ENCODE measurements at places on chromosomes 7 and 10.
A peak's percentile ranks its signal among the peaks of the same experiment; 100 is the strongest.

GRCh38 chr7:2386964-2387669, 16.3 kb upstream of the CHST12 start:
- DNase-seq = no peak

DNA sequence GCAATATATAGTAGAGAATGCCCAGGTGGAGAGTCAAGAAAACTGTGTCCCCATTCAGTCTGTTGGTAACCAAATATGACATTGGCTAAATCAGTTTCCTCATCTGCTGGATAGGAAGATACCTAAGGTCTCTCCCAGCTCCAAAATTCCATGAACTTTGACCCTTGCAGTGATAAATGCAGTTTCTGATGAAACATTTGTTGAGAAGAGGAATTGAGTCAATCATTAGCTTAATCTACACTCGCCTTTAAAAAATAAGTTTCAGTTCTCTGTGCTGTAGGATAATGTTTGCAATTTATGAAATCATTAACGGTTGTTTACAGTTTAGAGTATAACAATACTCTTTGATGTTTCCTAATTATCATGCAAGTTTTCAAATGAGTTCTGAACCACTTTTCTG, 38.0 kb upstream of the SLC25A13 start:
- no peak for DNase-seq

DNA sequence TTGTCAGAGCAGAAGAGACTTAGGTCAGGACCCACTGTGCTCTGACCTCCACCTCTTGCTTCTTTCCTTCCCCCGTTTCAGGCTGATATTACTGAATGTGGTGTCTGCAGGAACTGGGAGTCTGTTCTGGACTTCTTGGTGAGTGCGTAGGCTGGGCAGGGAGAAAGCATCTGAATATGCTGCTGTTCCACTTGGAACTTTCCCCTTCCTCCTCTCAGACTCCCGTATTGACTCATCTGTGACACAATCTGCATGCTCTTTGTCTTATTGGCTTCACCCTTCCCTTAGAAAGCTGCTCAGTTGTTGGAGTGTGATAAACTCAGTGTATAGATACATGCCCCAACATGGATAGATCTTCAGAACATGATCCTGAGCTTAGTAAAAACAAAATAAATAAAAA, 137.6 kb upstream of the HABP2 start:
- DNase-seq = peak; percentile 5

DNA sequence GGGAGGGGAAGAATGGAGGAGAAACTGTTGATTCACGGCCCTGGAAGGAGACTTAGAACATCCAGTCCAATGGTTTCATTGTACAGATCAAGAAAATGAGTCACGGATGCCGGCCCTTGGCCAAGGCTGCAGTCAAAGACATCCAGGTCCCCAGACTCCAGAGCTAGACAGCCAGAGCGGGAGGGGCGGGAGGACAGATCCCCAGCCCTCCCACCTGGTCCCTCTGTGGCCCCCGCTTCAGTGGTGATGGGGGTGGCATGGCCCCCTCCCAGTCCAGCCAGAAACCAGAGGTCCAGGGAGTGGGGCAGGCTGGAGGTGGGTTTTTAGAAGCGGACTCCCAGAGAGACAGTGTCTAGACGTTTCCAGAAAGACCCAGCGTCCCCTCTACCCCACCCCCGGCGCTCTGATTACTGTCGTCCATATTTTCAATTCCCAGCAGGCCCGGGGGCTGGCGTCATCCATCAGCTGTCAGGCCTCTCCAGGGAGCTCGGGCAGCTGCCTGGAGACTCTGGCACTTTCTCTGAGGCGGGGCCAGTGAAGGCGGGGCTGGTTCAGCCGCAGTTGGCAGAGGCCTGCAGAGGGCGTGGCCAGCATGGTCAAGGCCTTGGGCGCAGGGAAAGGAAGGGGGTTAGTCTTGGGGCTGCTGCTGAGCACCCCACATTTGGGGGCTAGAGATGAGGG, 8.0 kb upstream of the HSPB1 start:
- peak; percentile 97 for DNase-seq

DNA sequence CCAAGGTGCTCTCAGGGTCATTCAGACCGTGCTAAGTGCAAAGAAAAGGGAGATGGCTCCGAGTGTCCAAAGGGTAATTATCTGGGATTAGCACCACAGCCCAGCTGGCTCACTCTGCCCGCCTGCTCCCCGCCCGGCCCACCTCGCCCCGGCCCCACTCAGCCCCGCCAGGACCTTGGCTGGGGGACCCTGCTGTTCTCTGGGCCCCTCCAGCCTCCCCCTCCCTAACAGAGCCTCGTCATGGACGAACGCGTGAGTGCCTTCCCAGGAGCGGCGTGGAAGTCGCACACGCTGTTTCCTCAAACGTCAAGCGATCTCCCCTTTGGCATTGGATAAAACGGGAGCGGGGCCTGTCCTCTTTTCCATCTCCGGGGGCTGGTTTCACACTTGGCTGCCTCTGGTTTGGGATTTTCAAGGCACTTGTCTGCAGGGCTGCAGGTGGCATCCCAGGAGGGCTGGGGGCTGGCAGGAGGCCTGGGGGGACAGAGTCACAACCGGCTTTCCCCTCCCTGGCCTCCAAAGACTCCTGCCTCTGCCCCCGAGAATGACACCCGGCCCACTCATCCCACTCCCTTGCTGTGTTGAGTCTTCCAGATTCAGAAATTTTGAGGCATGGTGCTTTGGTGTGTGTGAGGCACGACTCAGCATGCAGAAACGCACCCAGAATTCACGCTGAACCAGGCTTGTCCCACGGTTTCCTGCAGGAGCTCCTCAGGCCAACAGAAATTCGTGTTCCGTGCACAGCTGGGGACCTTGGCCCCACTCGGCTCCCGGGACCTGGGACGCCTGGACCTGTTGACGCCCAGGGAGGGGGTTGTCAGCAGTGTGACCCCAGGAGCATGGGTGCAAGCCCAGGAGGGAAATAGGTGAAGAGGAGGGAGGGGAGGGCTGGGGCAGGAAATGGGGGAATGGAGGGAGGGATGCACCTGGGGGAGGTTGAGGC, 110.0 kb downstream of the PDGFA start:
- no peak for DNase-seq

GRCh38 chr10:129090618-129091366, 376.2 kb upstream of the MGMT start:
- no peak for DNase-seq

GRCh38 chr10:7471720-7472367, 61.0 kb upstream of the SFMBT2 start:
- no peak for DNase-seq

GRCh38 chr10:28925121-28925663, 247.9 kb downstream of the BAMBI start:
- DNase-seq = no peak

GRCh38 chr7:156220078-156220605, 407.9 kb upstream of the SHH start:
- DNase-seq = no peak

- DNase-seq = no peak
These were observed 3.0 kb upstream of the WNT2 start for GRCh38 chr7:117325836-117326235.

- DNase-seq = no peak
These were observed 108.0 kb downstream of the MKI67 start for GRCh38 chr10:128018236-128018635.

GRCh38 chr7:38542156-38542555, 89.0 kb downstream of the AMPH start:
- peak; percentile 68 for DNase-seq

DNA sequence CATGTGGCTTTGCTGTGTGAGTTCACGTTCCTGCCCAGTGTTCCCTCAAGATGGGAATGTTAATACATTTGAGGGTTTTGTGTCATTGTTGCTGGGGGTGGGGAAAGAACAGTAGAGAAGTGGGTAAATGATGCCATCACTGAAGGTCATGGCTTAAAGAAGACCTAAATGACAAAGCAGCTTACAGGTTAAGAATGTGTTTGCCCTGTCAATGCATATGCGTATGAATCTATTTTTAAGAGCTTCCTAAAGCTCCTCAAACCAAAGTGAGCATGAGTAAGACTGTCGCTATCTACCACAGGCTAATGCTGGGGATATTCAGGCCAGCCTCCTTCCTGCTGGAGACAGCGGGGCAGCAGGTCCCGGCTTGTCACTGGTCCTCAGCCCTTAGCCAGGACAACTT, 162.9 kb downstream of the CREB5 start:
- DNase-seq = no peak

DNA sequence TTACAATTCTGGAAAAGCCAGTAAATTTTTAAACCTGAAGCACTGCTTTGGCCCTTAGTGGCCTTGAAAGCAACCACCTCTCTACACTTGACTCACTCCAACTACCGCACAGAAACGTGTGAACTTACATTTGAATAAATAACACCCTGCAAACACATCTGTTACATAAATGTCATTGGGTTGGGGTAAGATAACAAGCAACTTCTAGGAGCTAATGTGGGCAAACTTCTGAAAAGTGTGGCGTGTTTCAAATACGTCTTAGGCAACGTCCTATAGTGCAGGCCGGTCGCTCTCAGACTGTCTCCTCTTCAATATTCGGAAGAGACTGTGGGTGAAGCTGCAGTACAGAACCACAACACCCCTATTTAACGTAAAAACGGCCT, 474 bp downstream of the ORC5 start:
- peak; percentile 60 for DNase-seq

DNA sequence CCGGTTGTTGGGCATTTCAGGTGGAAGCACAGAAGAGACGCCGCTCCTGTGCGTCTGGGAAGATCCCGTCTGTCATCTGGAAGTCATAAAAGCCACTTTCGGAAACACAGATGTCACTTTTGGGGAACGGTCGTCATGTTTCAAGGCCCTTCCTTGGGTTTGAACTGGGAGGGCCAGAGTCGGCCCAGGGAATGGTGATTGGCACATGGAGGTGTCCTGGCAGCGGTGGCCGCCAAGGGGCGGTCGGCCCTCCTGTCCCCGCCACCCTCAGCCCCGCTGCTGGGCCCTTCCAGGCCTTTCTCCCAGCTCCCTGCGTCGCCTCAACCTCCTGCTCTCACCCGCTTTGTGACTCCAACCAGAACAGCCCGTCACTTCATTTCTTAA, 115.2 kb upstream of the SFMBT2 start:
- no peak for DNase-seq

DNA sequence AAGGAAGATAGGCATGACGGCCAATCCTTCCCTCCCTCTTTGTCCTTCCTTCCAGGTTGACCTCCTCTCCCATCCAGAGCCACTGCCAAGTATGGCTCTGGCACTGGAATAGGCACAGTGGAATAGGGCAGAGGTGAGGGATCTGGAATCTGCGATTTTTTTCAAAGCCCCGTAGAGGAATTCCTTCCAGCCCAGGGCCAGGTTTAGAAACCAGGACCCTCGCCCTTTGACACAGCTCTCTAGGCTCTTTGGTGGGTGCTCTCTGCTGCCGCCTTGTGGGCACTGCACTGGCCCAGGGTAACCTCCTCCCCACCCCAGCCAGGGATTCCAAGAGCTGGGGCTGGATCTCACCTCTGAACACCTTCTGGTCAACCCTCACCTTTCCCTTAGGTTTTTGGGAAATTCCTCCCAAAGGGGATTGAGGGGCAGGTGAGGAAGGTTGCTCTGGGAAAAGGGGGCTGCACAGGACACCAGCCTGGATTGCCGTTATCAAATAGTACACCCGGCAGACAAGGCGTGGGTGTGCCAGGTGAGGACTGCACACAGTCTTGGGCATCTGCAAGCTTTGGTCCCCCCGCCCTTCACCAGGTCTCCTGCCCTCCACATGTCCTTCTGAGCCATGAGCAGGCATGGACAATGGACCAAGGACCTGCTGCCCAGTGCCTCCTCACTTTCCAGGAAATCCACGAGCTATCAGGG, 22.8 kb downstream of the C10orf105 start:
- DNase-seq = peak; percentile 63

GRCh38 chr7:93902777-93903423, 3.5 kb upstream of the GNGT1 start:
- DNase-seq = peak; percentile 69

DNA sequence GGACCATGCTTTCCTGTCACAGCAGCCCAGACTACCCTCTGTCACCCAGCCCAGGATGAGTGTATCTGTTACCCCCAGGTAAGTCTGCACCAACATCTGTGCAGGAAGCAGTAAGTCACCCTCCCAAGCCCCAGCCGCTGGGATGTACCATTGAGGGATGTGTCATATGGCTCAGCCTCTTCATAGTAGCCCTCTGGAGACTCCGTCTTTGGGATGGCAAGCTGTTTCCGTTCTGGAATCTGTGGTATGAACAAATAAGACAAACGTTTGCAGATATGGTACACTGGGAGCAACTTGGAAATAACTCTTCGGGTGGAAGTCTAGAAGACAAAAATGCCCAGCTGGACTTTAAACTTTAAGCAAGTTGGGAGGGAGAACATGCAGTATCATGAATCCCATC, 81.3 kb downstream of the AFAP1L2 start:
- DNase-seq = no peak

DNA sequence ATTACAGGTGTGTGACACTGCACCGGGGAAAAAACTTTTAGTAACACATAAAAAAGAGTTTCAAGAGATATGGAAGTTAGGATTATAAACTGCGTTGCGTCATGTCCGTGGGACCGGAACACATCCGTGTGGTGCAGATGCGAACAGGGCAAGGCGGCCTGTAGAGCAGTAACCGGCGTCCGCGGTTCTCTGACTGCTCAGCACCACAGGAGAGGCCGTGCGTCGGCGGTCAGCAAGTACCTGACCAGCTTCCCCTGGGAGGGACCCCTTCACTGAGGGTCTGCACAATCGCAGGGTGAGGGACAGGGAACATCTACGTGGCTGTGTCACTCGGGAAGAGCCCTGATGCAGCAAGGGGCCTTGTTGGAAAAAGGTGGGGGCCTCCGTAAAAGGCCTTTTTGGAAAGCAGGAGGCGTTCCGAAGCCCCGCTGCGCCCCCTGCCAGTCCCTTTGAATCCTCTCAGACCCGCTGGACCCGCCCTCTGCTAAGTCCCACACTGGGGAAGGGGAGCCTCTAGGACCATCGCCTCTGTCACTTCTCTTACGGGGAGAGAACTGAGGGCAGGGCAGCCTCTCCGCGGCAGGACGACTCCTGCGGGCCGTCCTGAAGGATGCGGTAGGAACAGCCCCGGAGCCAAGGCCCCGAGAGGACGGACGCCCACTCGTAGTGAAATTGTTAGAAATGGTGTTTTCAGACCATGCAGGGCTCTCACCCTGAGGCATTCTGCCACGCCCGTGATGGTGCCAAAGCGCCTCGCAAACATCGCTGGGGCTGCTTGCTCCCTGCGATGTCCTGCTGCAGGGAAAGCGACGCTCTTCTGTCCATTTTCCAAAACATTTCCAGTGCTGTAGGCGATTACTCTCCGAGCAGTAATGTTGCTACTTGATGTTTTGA, 771.6 kb upstream of the COBL start:
- no peak for DNase-seq

DNA sequence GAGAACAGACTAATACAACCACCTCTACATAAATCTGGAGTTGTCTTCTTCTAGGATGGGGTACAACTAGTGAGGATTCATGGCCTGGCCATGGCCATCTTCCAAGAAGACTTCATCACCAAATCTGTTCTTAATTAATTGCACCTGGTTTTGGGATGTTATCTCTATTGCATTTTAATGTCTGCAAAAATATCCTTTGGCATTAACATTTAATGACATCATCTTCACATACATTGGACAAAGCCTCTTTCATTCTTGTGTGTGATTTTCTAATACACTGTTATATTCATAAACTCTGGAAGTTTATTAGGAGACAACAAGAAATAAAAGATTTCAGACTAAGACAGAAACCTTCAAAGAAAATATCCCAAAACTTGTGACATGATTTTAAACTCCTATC, 124.2 kb upstream of the ABCB5 start:
- DNase-seq = no peak

All from adipocyte (in vitro differentiated cells).